ENCODE measurements at places on chromosomes 4 and X.
A peak's percentile ranks its signal among the peaks of the same experiment; 100 is the strongest.

GRCh38 chr4:21514022-21514694, 434.4 kb downstream of the KCNIP4 start:
- DNase-seq, result no peak

GRCh38 chr4:23986270-23986669, 96.4 kb upstream of the PPARGC1A start:
- DNase-seq, result no peak

DNA sequence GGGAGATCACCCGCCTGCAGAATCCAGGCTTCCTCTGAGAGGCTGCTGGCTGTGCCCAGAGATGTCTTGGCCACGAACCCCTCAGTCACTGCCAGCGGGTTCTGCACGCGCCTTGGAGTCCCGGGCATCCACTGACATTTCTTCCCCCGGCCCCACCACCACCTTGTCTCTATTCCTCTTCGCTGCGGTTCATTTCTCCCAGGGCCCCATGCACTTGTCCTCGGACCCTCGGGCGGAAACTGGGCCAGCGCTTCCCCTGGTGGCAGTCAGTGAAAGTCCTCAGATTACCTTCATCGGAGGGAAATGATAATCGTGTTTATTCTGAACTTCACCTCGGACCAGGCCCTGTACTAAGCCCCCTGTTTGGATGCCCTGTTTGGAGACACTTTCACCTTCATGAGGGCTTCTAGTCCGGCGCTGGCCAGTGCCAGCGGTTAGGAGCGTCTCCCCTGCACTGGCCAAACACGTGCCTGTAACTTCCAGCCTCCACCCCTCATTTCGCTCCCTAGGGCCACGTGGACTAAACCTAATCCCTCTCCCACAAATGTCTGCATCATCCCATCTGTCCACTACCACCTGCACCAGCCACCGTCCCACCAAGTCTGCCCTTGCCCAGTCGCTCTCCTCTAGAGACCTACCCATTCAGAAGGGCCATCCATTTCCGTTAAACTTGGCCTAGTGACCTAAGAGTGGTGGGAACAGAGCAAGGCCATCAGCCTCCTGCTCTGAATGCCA, 82.0 kb downstream of the DCTD start:
- no peak for DNase-seq

DNA sequence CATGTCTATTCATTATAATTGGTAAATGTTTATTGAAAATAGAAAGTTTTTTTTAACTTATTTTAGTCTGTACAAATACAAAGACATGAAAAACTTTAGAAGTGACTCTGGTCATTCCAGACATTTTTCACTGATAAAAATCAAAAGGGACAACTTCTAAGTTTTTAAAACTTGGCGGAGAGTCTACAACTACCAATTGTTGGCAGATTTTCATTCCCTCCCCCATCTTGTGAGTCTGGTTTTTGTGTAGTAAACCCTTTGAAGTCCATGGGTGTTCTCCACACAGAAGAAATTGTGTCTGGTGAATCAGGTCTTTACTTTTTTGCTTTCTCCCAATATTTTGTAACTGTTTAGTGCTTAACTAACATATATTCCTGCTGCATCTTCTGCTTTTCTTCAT, 336.5 kb downstream of the PDGFC start:
- no peak for DNase-seq

- DNase-seq, result no peak
Observed at GRCh38 chr4:74093981-74094623, 4.9 kb downstream of the CXCL2 start.

GRCh38 chrX:100289066-100289558, 121.0 kb downstream of the PCDH19 start:
- no peak for DNase-seq

- no peak for DNase-seq
Observed at GRCh38 chr4:138788267-138788790, 227.3 kb upstream of the NOCT start.

DNA sequence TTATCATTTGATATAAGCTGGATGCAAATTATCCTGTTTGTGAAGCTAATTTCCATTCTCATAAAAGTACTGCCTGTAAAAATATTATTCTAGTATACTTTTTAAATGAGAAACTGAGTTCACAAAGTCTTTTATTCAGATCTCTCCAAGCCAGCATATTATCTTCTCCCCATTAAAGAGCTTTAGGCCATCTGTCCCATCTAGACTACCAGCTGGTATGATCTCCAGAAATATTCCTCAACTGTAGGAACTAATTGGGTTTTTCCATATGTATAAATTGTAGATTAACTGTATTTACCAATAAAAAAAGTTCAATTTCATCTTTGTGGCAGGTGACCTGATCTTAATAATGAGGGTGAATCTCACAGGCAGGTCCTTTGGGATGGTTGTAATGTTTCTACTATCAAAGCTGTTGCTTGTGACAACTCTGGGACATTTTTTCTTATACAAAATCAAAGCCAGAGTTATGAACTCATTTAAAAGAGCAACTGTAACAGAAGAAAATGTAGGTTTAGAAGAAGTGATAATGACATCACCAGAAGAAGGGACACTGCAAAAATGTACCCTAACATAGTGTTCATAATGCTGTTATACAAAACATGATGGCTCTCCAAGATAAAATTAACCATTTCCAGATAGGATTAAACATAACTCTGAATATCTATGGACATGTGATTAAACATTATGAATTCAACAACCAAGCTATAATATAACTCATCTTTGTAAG, 132.8 kb downstream of the KCNIP4 start:
- no peak for DNase-seq

DNA sequence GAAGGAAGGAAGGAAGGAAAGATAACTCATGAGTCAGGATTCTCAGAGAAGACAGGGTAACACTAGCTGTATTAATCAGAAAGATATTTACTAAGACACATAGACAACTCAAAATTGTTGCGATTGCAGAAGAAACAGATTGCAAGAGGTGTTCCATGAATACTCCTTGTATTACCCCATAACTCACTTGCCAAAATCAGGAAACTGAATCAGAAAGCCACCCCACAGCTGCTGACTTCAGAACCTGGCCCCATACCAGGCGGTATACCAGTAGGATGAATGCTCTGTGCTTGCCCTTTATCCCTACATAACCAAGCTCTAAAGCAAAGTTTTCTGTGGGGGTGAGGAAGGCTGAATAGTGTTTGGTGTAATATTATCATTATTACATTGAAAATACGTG, 468.5 kb downstream of the IQCM start:
- no peak for DNase-seq

DNA sequence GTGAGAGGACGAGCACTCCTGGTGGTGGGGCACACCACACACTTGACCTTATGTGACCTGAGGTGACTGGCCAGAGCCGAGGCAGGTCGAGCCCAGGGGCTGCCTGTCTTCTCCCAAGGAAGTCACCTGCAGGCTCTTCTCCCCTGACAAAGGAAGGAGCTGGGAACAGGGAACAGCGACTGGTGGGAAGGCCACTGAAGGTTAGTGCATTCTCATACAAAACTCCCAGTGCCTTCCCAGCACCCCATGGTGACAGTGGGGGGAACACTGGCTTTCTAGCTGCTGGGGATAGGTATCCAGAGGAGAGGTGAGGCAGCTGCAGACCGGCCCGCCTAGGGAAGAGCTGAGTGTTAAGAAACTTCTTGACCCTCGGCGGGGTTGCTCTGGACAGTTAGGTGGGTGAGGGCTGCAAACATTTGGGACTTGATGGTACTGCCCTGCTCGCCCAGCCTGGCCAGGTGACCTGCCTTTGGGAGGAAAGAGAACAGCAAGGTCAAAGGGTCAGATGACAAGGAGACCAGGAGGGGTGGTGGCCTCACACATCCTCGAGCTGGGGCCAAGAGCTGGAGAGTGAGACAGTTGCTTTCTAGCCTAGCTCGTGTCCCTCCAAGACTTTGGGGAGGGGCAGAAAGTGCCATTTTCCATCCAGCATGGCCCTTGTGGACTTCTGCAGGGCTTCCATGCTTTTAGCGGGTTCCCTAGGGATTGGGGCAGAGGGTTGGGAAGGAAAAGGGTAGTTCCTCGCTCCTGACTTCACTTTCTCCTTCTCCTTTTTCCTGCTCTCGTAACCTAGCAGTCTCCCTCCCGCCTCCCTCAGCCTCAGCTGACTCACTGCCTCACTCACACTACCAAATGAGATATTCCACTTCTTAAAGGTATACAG, 2.7 kb downstream of the NALF2 start:
- DNase-seq, result no peak

DNA sequence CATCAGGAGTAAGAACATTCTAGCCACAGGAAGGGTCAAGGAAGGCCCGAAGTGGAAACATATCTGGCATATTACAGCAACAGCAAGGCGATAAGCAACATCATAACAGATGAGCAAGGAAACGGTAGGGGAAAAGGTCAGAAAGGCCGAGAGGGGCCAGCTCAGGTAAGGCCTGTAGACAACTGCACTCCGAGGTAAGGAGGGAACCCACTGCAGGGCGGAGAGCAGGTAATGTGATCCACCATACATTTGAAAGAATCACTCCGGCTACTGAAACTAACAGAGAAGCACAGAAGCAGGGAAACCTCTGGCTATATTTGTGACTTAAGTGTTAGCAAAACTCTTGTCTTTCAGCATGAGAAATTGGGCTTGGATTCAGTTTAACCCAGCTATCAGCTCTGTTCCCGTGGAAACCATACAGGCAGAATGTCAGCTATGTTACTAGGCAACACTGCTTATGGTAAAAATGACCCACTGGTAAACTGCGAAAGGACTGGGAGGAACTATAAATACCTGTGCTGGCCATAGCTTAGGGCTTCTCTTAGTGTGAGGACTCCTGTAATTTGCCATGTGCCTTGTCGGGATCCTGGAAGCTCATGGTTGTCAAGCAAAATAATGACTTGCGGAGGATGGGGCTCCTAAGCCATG, 31.0 kb downstream of the FRYL start:
- DNase-seq, result no peak

- no peak for DNase-seq
Observed at GRCh38 chrX:9635803-9636202, 129.8 kb downstream of the GPR143 start.

DNA sequence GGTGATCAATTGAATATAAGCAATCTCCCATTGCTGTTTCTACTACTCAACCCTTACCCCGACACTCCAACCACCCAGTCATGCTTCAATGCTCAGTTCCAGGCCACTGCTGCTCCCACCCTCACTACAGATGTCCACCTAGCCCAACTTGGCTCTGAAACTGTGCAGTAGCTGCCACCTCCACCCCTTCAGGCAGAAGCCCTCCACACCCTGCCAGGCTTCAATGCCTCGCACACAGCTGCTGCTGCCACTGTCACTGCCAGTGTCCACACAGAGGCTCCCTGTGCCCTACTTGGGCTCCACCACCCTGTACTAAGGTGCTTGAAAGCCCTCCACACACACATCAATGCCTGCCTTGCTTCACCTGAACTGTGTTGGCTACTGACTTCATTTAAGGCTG, 34.6 kb downstream of the LAMTOR3 start:
- peak; percentile 32 for DNase-seq

DNA sequence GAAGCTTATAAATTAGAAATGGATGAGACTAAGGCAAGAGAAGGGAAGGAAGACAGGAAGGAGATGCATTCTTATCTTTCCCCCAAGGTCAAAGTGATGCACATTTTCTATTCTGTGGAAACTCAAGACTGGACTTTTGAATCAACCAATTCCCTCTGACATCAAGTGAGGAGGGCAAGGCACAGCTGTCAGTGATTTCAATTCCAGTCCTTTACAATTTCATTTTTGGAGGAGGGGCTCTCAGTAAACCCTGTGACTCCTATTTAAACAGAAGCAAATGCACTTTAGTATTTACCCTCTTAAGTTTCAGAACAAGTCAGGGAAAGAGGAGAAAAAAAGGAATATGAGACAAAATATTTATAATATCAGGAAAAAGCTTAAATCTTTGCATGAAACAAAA, 134.0 kb downstream of the MGST2 start:
- no peak for DNase-seq

DNA sequence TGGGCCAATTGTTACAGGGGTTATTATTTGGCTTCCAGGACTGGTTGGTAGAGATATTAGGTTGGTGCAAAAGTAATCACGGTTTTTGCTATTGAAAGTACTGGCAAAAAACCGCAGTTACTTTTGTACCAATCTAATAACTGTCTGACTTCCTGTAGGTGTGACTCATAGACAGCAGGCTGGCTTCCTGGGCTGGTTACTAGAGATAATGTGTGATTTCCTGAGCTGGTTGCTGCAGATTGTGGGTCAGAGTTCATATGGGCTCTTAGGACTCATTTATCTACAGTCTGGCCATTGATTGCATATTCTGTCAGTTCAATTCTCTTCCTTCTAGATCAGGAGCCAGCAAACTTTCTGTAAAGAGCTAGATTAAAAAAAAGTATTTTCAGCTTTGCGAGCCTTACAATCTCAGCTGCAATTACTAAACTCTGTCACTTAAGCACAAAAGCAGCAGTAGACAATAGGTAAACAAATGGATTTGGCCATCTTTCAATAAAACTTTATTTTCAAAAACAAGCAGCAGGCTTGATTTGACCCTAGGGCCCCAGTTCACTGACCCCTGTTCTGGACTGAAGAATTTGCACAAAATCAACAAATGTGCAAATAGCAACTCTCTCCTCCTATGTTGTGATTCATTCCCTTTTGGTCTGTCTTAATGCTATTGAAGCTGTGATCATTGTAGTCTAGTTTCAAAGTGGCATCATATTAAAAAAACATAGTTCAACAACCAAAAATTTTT, 50.8 kb upstream of the BOD1L1 start:
- DNase-seq, result no peak

DNA sequence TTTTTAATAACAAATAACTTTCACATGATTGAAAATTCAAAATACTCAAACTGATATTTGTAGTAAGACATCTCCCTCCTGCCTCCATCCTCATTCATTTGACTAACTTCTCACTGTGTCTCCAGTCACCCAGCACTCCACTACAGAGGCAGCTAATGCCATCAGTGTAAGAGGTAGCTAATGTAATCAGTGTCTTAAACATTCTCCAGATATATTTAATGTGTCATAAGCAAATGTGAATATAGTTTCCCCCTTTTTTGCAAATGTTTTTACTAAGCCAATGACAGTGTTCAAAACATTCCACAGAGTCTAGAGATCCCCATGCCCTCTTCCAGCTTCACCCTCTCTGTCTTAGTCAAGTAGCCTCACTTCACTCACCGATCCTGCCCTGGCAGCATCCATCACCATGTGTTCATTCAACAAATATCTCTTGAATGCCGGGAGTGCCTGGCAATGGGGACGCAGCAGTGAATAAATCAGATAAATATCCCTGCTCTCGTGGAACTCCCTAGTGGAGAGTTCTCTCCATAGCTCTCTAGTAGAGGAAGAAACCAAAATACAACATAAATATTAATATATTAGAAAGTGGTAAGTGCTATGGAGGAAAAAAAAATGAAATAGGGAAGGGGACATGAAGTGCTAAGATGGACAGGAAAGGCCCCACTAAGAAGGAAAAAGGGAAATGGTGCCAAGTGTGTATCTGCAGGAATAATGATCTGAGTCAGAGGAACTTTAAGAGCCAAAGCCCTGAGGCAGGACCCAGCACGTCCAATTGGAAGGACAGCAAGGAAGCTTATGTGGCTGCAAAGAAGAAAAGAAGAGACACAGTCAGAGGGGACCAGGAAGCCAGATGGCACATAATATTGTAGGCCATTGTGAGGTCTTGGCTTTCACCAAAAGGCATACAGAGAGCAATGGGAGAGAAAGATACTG, 18.7 kb downstream of the SCFD2 start:
- no peak for DNase-seq
